ENCODE measurements at places on chromosomes 16 and 17.

DNA sequence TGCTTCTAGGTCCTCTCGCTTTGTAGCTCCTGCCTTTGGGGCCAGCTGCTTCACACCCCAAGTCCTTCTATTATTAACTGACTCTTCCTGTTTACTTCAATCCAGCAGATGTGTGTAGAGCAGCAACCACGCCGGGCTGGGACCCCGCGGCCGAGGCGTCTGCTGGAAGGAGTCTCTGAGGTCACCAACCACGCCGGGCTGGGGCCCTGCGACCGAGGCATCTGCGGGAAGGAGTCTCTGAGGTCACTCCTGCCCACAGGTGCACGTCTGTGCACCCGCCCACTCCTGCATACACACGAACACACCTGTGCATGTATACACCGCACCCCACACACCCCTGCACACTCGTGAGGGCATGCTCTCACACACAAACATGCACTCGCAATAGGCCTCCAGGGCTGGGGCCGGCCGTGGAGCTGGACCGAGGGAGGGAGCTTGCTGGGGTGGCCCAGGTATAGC lies 7.8 kb upstream of the TEX19 start:
- DNase-seq = no peak

DNA sequence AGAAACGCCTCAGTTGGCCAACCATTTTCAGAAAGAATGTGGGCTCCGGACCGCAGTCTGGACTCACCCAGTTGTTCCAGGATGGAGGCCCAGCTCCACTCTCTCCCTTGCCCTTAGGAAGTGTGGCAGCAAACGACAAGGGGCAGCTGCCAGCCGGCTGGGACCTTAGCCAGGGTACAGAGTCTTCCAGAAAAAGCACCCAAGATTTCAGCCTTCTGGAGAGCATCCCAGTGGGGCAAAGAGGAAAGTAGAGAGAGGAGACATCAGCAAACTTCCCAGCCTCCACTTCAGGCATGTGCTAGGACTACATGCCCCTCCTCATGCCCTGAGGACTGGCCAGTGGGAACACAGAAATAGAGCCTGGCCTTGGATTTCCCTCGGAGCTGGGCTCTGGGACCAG lies 56.8 kb upstream of the SCNN1B start:
- no peak for DNase-seq

- no peak for DNase-seq
Measured at GRCh38 chr16:86774931-86775330, 196.6 kb downstream of the FOXL1 start.

DNA sequence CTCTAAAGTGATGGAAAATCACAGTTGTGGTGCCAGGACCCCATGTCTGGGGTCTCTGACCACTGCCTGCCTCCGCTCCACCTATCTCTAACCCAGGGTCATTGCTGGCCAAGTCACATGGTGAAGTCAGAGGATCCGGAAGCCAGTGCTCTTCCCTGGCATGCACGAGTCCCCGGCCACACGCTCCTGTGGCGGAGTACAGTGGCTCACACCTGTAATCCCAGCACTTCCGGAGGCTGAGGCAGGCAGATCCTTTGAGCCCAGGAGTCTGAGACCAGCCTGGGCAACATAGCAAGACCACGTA lies 21.5 kb upstream of the RBFOX3 start:
- DNase-seq = no peak

DNA sequence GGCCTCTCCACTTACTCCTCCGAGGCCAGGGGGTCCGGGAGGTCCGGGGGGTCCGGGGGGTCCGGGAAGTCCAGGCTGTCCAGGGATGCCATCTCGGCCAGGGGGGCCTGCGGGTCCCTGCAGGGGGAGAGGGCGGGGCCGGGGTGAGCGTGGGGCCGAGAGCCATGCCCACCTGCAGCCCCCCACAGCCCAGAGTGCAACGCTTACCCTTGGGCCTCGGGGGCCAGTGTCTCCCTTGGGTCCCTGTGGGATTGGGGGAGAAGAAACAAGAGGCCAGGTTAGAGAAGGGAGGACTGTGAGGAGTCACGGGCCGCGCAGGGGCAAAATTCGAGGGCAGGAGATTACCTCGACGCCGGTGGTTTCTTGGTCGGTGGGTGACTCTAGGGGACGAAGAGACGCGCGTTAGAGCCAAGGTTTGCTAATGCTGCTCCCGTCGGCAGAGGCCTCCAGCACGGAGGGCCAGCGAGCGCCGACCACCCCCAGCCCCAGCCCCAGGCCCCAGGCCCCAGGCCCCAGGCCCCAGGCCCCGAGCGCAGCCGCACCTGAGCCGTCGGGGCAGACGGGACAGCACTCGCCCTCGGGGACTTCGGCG lies 2.1 kb downstream of the COL1A1 start:
- no peak for DNase-seq

DNA sequence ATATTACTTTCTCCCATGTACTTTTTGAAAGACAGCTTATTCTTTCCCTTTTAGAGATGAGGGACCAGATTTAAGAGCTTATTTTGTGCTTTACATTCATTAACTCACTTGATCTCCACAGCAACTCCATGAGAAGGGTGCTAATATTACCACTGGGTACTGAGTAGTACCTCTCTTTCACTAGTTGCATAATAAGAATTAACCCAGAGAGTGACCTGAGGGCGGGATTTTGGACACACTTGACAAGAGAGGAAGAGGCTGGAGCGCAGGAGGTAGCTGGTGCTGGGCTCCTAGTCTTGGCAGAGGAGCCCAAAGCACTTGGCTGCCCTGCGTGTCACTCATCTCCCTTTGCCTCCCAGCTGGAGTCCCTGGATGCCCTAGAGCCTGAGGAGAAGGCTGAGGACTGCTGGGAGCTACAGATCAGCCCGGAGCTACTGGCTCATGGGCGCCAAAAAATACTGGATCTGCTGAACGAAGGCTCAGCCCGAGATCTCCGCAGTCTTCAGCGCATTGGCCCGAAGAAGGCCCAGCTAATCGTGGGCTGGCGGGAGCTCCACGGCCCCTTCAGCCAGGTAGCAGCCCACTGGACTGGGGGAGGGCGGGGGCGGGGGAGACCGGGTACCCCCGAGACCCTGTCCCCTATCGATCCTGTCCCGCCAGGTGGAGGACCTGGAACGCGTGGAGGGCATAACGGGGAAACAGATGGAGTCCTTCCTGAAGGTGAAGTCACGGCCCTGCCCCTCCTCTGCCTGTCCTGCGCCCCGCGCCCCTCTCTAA lies 1.7 kb upstream of the MAZ start:
- no peak for DNase-seq

DNA sequence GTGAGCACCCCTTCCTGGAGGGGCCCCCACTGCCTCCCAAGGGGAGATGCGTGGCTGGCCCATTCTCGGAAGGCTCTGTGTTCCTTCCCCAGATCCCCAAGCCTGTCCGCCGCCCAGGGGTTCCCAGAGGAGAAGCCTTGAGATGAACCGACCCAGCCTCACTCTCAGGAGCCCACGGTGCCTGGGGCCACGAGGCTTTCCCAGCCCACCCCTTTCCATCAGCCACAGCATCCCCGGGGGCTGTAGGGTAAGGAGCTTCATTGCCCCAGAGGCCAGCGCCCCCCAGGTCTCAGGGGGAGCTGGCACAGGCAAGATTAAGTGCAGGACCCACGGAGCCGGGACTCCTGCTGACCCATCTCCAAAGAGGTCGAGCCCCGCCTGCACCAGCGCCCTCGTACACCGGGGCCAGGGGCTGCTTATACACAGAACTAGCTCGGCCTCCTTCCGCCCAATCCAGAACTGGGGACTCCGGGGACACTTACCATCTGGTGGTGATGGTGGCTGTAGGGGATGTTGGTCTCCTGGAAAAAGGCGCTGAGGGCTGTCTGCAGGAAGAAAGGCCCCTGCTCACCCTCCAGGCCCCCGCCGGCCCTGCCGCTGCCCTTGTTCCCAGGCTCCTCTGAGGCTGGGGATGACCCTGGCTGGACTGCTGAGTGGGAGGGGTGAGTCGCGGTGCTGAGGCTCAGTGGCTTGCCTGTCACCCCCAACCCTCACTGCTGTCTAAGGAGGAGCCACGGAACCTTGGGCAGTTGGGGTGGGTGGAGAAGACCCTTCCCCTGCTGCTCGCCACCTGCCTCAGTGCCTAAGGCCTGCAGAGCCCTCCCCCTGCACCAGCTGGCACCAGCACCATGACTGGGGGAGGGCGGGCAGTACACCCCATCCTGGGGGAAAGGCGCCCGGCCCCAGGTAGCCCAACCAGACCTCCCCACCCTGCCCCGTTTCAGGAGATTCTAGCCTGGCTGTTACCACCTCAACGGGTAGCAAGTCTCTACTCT lies 4.4 kb downstream of the UBALD1 start:
- DNase-seq = no peak

- DNase-seq = no peak
Measured at GRCh38 chr17:15092762-15093161, 172.4 kb downstream of the PMP22 start.

GRCh38 chr16:69131839-69132423 lies 457 bp downstream of the CHTF8 start:
- DNase-seq = peak; percentile 67

DNA sequence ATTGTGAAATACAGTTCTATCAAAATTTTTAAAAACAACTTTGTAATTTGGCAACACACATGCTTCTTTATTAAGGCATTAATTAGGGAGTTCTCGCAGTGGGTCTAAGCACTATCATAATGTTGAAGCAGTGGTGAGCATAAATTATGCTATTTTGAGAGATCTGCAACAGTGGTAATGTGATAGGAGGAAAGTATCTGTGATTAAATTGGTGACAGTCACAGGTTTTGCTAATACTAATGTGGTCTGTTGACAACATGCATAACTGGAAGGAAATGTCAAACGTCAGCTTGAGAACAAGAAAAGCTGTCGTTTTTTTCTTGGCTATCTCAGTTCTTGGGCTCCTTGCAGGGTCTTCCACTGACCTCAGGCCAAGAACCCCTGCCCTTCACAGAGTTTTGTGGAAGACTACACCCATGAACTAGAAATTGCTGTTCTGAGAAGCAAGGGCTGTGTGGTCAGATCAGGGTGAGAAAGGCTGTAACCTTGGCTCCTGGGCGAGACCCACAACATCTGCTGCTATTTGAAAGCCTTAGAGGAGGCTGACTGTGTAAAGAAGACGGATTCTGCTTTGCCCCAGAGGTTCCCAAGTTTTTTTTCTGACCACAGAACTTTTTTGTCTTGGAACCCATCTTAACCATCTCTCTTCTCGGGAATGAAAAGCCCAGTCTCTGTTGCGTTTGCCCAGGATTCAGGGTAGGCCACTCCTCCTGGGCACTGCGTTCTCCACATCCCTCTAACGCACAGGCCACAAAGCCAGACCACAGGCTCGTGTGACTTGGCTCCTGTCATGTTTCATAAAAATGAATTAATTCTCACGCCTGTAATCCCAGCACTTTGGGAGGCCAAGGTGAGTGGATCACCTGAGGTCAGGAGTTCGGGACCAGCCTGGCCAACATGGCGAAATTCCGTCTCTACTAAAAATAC lies 13.9 kb downstream of the ATP2A1 start:
- no peak for DNase-seq

DNA sequence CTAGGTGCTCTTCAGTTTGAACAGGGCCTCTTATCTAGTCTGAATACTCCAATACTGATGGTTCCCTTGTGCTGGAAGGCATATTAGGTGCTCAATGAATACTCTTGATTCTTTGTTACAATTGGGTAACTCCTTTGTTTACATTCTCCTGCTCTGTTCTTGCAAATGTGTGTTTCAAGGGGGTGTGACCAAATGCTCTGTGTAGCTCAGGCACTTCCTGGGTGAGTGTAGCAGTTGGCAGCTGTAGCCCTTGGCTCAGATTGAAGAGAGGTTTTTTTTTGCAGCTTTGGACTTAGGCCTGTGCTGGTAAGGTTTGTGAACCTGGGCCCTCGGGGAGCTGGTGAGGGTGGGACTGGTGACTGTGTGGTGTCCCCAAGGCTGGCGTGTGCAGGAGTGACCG lies 20.2 kb downstream of the TBCD start:
- DNase-seq = no peak

DNA sequence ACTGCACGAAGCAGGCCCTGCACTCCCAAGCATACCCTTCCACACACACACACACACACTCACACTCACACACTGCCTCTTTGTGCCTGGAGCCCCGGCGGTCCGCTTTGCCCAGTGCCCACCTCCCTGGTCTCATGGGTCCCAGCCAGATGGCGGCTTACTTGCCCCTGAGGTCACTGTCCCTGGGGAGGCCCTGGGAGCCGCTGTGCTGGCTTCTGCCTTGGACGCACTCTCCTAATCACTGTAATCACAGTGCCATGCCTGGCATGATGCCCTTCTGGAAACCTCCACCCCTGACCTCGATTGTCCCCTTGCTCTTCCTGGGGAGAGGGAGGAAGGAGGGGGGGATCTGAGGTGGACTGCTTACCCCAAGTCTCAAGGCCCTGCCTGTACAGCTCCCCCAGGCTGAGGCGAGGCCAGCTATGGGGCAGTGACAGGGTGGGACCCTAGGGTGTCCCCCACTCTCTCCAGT lies 36.0 kb downstream of the ARHGAP23 start:
- DNase-seq = no peak

DNA sequence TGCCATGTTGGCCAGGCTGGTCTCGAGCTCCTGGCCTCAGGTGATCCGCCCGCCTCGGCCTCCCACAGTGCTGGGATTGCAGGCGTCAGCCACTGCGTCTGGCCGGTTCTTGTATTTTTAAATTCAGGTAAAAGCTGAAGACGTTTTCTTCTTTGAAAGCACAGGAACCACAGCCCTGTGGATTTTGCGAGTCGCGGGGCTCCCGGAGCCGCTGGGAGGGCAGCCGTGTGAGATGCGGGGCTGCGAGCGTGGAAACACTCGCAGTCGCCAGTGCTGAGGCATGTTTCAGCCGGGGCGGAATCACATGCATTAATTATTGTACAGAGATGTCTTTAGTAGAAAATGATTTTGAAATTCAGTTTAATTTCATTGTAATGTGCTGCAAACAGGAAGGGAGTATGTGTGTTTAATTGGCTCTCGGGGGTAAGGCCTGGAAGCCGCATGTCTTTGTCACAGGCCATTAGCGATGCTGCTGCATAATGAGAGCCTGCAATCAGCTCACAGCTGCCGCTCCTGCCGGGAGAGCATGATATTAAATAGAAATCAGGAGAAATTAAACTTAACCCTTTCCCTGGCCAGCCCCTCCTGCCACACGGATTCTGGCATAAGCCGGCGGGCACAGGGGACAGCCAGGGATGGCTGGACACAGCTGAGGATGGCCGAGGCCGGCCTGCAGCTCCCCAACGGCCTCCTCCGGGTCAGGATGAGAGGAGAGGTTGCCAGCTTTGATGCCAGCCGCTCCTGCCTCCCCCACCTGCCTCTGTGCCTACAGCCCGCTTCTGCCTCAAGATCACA lies 35.4 kb upstream of the CDH15 start:
- DNase-seq = no peak

Data from effector memory CD4-positive, alpha-beta T cell (primary cell).